ENCODE measurements at places on chromosomes 16 and 17.
A peak's percentile ranks its signal among the peaks of the same experiment; 100 is the strongest.

DNA sequence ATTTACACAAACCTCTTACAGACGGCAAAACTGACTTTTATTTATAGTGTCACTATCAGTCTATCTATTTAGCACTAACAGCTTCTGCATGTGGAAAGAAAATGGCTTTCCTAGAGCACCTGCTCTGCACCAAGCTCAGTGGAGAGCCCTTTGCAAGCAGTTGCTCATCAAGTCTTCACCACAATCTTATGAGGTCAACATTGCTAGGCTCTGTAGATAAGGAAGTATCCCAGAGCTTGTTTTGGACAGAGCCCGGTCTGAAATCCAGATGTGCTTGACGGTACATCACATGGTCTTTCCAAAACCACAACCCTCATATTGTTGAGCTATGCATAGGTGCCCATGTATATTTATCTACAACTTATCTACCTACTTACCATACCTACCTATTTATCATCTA lies 572.7 kb upstream of the CDH5 start:
- DNase-seq, result no peak

DNA sequence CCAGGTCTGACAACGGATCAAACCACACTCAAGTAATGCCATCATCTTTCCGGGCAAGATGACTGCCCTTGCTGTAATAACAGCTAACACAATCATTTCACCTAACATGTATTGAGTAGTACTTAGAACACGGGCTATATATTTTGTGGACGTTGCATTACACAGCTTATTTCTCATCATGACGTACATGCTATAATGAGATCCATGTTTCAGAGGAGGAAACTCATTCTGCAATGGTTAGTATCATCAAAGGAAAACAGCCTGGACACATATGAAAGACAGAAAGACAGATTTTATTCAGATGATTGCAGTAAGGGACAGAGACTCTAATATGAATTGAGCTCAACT lies 446.7 kb downstream of the HS3ST3B1 start:
- DNase-seq, result no peak

GRCh38 chr16:70391881-70392481 lies 45.3 kb downstream of the DDX19A start:
- no peak for DNase-seq

DNA sequence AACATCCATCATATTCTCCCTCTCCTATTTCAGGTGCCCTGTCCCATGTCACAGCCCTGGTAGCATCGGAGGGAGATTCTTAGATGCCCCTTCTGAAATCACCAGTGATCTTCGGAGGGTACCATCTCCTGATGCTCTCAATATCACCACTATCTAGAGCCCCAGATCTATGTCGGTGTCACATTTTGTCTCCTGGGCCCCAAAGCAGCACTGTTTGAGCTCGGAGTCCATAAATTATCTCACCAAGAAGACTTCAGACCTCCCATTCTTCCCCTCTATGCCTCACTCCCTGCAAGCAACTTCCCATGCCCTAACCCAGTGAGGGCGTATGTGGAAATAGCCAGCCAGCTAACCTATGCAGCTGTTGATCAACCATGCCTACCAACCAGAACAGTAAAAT lies 51.5 kb upstream of the NLK start:
- DNase-seq, result no peak

DNA sequence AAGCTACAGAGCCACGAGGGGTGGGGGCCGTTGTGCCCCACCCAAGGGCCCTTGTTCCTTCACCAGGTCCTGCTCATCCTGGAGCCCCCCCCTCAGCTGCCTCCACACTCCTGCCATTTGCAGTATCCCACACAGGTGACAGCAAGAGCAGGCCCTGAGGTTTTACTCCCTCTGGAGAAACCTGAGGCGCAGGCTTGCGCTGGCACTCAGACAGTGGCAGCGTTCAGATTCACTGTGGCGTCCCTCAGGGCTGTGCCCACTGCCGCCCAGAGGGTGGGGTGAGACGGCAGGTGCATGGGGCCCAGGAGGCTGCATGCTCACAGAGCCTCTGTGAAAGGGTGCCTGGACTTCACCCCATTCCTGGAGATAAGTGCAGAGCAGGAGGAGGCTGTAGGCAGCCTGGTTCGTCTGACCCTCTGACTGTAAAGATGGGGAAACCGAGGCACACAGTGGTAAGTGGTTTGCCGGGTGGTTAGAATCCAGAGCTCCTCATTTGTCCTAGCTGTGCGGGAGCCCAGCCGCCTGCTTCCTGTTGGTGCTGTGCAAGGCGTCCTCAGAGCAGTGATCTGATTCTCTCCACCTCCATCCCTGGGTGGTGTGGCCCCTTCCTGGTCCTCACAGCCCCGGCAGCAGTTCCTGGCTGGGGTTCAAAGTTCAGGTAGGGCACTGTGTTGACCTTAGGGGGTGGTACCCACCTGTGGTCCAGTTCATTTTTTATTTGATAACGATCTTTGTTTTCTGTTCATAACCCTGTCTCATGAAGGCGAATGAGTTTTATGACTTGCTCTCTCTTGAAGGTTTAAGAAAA lies 1.6 kb downstream of the SPIRE2 start:
- DNase-seq, result no peak

- DNase-seq, result no peak
Measured at GRCh38 chr17:40366076-40366860, 1.7 kb upstream of the GJD3 start.

DNA sequence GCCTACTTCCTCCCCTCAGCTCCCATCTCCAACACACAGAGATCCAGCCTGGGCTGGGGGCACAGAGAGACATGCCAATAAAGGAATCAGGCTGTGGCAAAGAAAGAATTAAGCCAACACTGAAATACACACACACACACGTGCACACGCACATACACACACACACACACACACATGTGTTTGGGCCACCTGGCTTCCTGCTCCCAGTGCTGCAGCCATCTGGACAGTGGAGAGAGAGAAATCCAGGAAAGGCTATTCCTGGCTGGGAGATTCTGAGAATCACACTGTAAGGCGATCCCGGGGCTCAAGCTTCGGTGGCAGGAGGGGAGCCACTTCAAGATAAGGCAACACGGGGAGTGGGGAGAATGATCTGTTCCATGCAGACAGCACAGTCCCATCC lies 72.4 kb downstream of the NOG start:
- DNase-seq, result no peak

- no peak for DNase-seq
Measured at GRCh38 chr16:11188801-11189740, 66.9 kb downstream of the SOCS1 start.

DNA sequence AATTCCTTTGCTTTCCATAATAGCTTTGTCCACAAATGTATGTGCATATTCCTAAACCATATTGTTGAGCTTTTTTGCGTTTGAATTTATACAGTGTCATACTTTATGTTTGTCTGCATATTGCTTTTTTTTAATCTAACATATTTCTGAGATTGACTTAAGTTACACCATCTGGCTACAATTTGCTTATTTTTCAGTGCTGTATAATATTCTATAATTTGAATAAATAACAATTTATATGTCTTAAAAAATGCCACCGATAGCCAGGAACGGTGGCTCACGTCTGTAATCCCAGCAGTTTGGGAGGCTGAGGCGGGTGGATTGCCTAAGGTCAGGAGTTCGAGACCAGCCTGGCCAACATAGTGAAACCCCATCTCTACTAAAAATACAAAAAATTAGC lies 1.5 kb upstream of the PIMREG start:
- DNase-seq, result no peak

GRCh38 chr16:82867485-82867884 lies 240.7 kb downstream of the CDH13 start:
- no peak for DNase-seq

DNA sequence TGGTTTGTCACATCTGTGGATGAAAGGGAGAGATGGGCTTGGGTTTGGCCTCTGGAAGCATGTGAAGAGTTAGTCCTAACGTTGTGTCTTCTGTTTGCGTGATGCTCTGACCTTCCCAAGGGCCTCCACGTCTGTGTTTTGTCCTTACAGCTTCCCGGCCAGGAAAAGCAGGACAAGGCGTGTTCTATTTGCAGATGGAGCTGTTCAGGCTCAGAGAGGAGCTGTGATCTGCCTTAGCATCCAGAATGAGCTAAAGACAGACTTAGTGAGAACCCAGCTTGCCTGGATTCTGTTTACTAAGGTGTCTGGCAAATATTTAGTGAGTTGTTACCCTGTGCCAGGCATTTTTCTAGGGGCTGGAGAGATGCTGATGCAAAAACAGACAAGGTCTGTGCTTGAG lies 282.1 kb downstream of the CBLN1 start:
- DNase-seq, result no peak

GRCh38 chr16:24101431-24101830 lies 154.7 kb upstream of the CACNG3 start:
- no peak for DNase-seq

GRCh38 chr16:67917140-67917851 lies 14.4 kb downstream of the CTRL start:
- no peak for DNase-seq

- no peak for DNase-seq
Measured at GRCh38 chr16:58789351-58789750, 55.2 kb upstream of the GOT2 start.

GRCh38 chr16:68071518-68071901 lies 13.7 kb upstream of the NFATC3 start:
- no peak for DNase-seq

GRCh38 chr17:28925912-28926365 lies 23.1 kb upstream of the DHRS13 start:
- peak; percentile 35 for DNase-seq

GRCh38 chr17:50956750-50957523 lies 90.8 kb upstream of the TOB1 start:
- DNase-seq, result peak; percentile 66

DNA sequence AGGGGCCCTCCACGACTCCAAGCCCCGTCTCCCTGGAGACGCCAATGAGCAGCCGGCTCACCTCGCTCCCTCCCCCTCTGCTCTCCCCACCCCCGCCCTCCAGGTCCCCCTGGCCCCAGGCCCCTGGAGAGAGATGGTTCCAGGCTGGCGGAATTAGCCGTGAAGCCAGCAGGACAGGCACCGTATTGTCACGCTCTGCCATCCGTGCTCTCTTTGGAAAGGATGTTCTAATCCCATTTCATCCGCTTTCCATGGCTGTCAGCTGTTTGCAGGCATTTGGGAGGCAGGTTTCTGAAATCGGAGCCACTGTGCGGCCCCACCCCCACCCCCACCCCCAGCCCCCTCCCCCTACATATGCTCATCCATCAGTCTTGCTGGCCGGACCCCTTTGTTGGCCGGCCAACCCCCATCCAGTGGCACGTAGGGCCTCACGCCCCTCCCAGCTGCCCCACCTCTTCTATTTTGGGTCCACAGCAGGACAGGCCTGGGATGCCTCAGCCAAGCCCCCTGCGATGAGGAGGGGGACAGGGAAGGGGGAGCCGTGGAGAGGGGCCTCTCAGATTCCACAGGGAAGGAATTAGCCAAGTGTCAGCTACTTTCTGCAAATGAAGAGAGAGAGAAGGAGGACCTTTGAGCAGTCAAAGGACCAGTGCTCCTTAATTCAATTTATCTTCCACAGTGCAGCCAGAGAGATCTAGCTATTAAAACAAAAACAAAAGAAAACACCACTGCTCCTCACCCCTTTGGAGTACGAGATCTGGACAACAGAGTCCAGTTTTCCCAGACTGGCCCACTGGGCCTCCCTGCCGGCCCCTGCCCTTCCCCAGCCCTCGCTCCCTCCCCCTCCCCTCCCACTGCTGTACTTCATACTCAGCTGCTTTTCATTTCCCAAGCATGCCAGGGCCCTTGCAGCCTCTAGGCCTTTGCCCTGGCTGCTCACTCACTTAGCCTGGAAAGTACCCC lies 30.7 kb downstream of the SDK2 start:
- no peak for DNase-seq

DNA sequence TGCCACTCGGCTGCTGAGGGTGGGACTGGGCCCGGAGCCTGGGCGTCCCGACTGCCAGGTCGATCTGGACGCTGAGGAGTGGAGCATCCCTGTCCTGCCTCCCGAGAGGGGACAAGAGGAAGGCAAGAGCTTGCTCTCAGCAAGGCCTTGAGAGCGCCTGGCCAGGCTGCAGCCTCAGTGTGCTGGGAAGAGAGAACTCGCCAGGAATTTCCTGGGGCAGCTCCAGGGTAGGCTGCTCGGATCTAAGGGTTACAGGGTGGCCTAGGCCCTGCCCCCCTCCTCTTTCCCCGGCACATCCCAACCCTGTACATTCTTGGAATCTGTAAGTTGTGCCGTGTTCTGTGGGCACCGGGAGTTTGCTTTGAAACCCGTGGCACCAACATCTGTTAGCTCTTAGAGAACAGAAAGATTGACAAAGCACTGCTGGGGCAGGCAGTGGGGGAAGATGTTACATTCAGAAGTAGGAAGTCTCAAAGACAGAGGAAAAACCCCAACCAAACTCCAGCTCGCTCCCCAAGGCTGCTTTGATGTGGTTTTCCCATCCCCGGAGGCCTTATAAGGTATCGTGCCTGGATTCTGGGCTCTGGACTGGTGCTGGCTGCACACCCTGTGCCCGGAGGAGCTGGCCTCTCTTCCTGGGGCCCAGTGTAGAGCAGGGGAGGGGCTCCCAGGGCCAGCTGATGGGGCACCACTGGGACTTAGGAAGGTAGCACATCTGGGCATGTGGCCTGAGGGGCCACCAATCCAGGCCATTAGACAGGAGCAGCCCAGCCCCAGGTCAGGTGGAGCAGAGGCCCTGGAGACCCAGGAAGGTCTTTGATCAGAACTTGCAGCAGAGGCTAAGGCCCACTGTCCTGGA lies 55.2 kb downstream of the NKD1 start:
- DNase-seq, result no peak

DNA sequence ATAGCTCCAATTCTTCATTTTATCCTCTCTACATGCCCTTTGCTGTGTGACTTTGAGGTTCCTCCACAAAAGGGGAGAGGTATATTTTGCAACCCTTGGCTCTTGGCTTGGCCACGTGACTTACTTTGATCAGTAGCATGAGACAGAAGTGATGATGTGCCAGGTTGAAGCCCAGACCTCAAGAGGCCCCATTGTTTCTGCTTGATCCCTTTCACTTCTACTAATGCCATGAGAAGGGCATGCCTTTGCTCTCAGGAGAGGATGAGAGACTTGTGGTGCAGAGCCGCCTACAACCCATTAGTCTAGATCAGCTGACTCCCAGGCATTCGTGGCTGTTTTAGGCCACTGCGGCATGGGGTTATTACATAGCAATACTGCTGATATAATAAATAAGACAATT lies 356.2 kb upstream of the SALL1 start:
- no peak for DNase-seq

DNA sequence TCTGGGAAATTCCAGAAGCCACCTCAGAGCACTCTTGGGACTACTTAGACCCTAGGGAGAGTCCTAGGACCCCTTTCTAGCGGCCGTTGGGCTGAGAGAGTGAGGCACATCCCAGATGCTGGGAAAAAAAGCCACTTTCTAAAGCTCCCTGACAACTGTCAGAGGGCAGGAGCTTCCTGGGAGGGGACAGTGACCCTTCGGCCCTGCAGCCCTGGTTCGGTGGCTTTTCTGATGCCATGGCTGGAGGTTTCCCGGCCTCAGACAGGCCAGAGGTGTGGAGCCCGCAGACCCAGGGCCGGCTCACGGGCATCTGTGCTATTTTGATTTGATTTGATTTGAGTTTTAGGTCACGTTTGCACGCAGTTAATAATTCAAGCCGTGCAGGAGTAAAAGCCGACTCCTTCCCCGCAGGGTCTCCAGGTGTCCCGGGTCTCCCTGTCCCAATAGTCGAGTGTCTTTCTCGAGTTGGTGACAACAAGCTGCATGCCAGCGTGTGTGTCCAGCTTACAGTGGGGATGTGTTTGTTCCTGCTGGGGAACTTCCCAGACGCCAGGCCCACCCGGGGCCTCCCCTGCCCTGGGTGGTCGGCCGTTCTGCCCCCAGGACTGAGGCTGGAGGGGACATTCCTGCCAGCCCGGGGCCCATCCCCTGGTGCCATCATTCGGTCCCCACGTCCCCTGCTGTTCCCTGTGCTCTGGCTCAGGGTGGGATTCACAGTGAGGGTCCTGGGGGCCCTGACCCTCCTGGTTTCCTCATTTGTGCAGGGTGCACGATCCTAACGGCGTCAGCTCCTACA lies 1.0 kb upstream of the CBFA2T3 start:
- DNase-seq, result no peak

GRCh38 chr17:48553826-48554225 lies 8.9 kb upstream of the HOXB2 start:
- no peak for DNase-seq
